Frontal cortex (tissue), 4 donors: ENCODE measurements at places on chromosomes 2 and 18. TPM values are rescaled to one million over a fixed set of nuclear protein-coding genes. Genes with fewer than 3 reads are reported as not detected.

The OTOS gene
- total RNA-seq, result 0.41 TPM

The APOB gene
- 0.41 TPM for total RNA-seq

The ARHGEF33 gene
- total RNA-seq, result 2.4 TPM

The IL36B gene
- not detected for total RNA-seq

The IAH1 gene
- total RNA-seq, result 62.4 TPM

The TPO gene
- 0.41 TPM for total RNA-seq

The NMUR1 gene
- total RNA-seq, result 0.41 TPM

The C2orf66 gene
- not detected for total RNA-seq

The KLHL30 gene
- total RNA-seq, result under 0.01 TPM

The POTEI gene
- total RNA-seq, result under 0.01 TPM

The LYPD6B gene
- 4.5 TPM for total RNA-seq

The DHX57 gene
- total RNA-seq, result 54.6 TPM

The PNPT1 gene
- total RNA-seq, result 38.3 TPM

The ATG16L1 gene
- total RNA-seq, result 35.9 TPM

The SNRNP27 gene
- total RNA-seq, result 45.7 TPM

The RAPGEF4 gene
- 23.6 TPM for total RNA-seq

The TEX261 gene
- 13.5 TPM for total RNA-seq

The CCDC88A gene
- total RNA-seq, result 273 TPM

The SLC4A1AP gene
- 33.4 TPM for total RNA-seq

The ALPG gene
- total RNA-seq, result not detected

The UGT1A8 gene
- total RNA-seq, result not detected

The VIT gene
- 0.41 TPM for total RNA-seq

The DLX1 gene
- 21.6 TPM for total RNA-seq

The SERPINB12 gene
- not detected for total RNA-seq

The CNGA3 gene
- 1.2 TPM for total RNA-seq

The CRYGC gene
- not detected for total RNA-seq

The TRIM43 gene
- not detected for total RNA-seq

The IL1A gene
- 0.41 TPM for total RNA-seq

The ATP8B1 gene
- total RNA-seq, result 5.7 TPM

The SF3B1 gene
- total RNA-seq, result 250 TPM

The CTAGE1 gene
- not detected for total RNA-seq

The GKN2 gene
- total RNA-seq, result not detected

The GPR39 gene
- 2.9 TPM for total RNA-seq

The IL1R2 gene
- total RNA-seq, result not detected

The SPEG gene
- total RNA-seq, result 13.0 TPM

The ERBB4 gene
- 75.0 TPM for total RNA-seq

The DCDC2C gene
- total RNA-seq, result 1.2 TPM

The LYG2 gene
- not detected for total RNA-seq

The GCG gene
- total RNA-seq, result 0.41 TPM

The PRKAG3 gene
- total RNA-seq, result not detected

The ADCYAP1 gene
- 7.3 TPM for total RNA-seq

The ALPI gene
- not detected for total RNA-seq

The NR4A2 gene
- 15.1 TPM for total RNA-seq

The CCDC148 gene
- total RNA-seq, result 32.6 TPM

The GCFC2 gene
- 19.6 TPM for total RNA-seq

The TMEM178A gene
- 26.9 TPM for total RNA-seq

The METTL5 gene
- total RNA-seq, result 39.5 TPM
